ENCODE measurements at places on chromosomes 2 and 18. TPM values are rescaled to one million over a fixed set of nuclear protein-coding genes. Genes with fewer than 3 reads are reported as not detected.

The HAT1 gene
- 79.4 TPM for total RNA-seq

The GALNT3 gene
- not detected for total RNA-seq

The SERPINB4 gene
- 0.14 TPM for total RNA-seq

The DNER gene
- total RNA-seq: 14.0 TPM

The VSNL1 gene
- not detected for total RNA-seq

The CCDC74A gene
- total RNA-seq: 13.9 TPM

The GREB1L gene
- 3.5 TPM for total RNA-seq

The CELF4 gene
- total RNA-seq: not detected

The IL36A gene
- not detected for total RNA-seq

The DPP10 gene
- not detected for total RNA-seq

The ARHGEF33 gene
- 0.11 TPM for total RNA-seq

The PTPRN gene
- total RNA-seq: 1.4 TPM

The SERPINB13 gene
- total RNA-seq: not detected

The SFXN5 gene
- 11.6 TPM for total RNA-seq

The PDE1A gene
- 0.17 TPM for total RNA-seq

The CDH20 gene
- total RNA-seq: not detected

The MBOAT2 gene
- 84.1 TPM for total RNA-seq

The RASGRP3 gene
- 0.81 TPM for total RNA-seq

The KANSL1L gene
- 0.67 TPM for total RNA-seq

The TRAF3IP1 gene
- total RNA-seq: 12.6 TPM

The FAHD2B gene
- total RNA-seq: 10.6 TPM

The NEUROD1 gene
- not detected for total RNA-seq

The LAMA3 gene
- 45.2 TPM for total RNA-seq

The RETREG2 gene
- 76.0 TPM for total RNA-seq

The GRB14 gene
- total RNA-seq: 5.0 TPM

The STEAP3 gene
- total RNA-seq: 54.9 TPM

The ZNF521 gene
- total RNA-seq: not detected

The DHRS9 gene
- 3.9 TPM for total RNA-seq

The SLC5A7 gene
- total RNA-seq: not detected

The ACADL gene
- not detected for total RNA-seq

The OTX1 gene
- total RNA-seq: 3.4 TPM

The PRADC1 gene
- total RNA-seq: 22.7 TPM

The ZNF532 gene
- 26.9 TPM for total RNA-seq

The CHST10 gene
- 16.3 TPM for total RNA-seq

The ADRA2B gene
- 0.14 TPM for total RNA-seq

The LAMA1 gene
- total RNA-seq: 0.13 TPM

The SNRNP27 gene
- 69.3 TPM for total RNA-seq

The SLC9A4 gene
- total RNA-seq: not detected

The TTC32 gene
- 11.6 TPM for total RNA-seq

The DCDC2C gene
- total RNA-seq: 0.26 TPM

The FIGN gene
- total RNA-seq: 3.0 TPM

The MEP1B gene
- total RNA-seq: 0.05 TPM

The FLACC1 gene
- total RNA-seq: 0.20 TPM

The GLI2 gene
- total RNA-seq: 31.4 TPM

The RTP5 gene
- total RNA-seq: not detected

The RAPGEF4 gene
- 0.45 TPM for total RNA-seq

The GCG gene
- not detected for total RNA-seq

The SERPINB5 gene
- 0.30 TPM for total RNA-seq

The TMEM163 gene
- 0.06 TPM for total RNA-seq

The FBLN7 gene
- 0.57 TPM for total RNA-seq

The TMEM185B gene
- 45.1 TPM for total RNA-seq

The CAMKMT gene
- total RNA-seq: 5.1 TPM
